ENCODE measurements at places on chromosomes 6 and 20.

DNA sequence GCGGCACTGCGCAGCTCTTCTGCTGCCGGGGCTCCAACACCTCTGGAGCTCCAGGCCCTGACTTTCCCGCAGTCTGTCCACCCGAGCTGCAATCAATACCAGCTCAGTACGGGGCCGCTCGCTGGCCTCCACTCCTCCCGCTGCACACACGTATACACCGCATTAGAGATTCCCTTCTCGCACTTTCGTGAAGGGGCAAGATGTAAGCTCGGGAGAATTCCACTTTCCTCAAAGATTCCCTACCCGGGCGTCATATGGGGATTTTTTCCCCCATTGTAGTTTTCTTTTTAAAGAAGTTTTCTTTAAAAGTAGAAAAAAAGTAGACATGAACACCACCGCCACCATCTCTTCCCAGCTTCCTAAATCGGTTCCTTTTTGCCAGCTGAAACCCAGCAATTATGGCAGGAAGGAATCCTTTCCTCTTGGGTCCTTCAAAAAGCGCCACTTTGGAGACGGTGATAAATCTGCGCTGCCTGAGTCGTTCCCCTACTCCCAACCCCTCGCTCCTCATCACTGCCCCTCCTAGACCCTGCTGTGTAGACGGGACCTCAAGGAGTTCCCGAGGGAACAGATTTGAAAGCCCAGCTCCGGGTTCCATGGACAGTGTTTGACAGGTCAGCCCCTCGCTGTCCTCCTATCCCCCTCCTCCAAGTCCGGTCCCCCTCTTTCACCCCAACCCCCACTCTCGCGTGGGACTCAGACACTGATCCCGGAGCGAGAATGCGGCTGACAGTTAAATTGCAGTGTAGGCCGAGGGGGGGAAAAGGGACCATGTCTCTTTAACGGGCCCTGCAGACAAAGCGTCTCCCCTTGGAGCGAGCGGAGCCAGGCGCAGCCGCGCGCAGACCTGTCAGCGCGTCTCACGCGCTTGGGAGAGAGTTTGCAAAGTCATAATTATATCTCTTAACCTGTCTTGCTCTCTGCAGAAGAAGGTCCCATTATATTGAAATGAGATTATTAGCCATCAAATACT is 39.5 kb downstream of the NCR2 start:
- no peak for DNase-seq

DNA sequence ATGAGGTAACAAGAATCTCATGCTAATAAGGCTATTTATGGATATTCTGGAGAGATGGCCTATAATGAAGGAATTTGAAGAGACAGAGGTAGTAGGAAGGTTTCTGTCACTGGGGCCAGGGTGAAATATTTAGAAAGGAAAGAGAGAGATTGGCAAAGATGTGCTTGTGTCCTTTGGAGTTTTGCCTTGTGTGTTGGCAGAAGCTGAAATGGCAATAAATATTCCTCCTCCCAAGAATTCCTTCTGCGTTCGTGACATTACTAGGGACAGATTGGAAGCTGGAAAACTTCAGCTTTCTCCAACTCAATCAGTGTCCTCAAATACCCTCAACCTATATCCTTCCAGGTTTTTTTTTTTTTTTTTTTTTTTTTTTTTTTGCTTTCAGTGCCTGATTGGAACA is 6.3 kb downstream of the SAMD5 start:
- DNase-seq, result no peak

DNA sequence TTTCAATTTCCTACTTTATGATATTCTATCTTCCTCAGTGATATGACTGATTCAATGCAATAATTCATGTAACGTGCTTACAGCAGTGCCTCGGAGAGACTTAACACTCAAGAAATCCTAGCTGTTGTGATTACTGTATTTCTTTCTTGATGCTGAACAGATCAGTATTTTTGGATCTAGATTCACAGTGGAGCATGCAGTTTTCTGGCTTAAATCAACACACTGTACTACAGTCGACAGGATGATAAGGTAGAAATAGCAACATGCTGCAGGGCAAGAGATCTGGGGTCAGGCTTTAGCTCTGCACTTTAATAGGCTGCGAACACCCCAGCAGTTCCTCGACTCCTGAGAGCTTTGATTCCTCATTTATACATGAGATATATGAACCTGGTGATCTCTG is 161.0 kb downstream of the AIG1 start:
- no peak for DNase-seq

DNA sequence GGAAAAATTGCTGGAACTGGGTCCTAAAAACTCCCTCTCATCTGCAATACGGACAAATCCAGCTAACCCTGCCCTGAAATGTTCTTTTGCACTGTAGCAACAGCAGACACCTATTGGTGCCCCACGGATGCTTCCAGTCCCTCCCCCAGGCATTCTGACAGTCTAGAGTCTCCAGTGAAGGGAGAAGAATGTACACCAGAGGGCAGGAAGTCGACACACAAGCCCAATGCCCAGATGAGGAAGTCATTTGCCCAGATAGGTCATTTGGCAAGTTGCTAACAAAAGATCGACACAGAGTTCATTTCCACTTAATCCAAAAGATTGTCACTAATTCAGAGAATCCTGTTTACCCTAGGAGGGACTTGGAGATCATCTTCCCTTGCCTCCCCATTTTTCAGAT is 293.0 kb upstream of the PRDM1 start:
- DNase-seq, result no peak

- DNase-seq, result no peak
Observed at GRCh38 chr20:23132293-23132929, 46.3 kb upstream of the CD93 start.

DNA sequence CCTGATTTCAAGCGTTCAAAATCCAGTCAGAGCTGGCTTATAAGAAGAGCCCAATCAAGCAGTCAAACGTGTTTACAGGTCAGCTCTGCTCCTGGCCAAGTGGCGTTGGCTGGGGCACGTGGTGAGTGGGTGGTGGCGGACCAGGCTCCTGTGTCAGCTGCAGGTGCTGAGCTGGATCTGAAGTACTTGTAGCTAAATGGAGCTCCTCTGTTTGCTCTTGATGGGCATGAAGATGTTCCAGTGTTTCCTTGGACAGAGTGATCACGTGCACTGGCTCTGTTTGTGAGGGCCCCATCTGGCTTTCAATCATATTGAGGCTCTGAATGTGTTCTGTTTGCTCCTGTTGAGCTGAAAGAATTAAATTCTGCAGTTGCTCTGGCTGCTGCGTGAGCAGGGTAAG is 10.2 kb upstream of the MICAL1 start:
- DNase-seq, result no peak

- no peak for DNase-seq
Observed at GRCh38 chr6:82484001-82484400, 120.4 kb downstream of the TPBG start.

- DNase-seq, result peak; percentile 33
Observed at GRCh38 chr20:4136078-4136966, 121.0 kb upstream of the RNF24 start.

- no peak for DNase-seq
Observed at GRCh38 chr6:3252861-3253596, 5.7 kb upstream of the PSMG4 start.

DNA sequence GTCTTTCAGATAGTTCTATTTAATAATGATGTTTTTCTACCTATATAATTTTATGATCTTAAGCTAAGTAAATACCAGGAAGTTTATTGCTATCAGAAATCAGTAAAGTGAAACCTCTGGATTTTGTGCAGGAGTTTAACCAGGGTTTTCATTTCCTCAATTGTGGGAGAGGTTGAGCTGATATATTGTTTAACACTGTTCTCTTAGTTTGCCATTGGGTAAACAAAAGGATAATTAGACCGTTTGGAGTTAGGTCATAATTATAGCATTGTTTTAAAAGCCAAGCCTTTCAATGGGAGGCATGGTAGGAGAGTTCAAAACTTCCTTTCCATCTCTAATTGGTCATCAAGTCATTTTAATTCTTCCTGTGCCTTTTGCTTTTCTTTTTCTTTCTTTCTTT is 58.7 kb downstream of the STXBP5 start:
- no peak for DNase-seq

DNA sequence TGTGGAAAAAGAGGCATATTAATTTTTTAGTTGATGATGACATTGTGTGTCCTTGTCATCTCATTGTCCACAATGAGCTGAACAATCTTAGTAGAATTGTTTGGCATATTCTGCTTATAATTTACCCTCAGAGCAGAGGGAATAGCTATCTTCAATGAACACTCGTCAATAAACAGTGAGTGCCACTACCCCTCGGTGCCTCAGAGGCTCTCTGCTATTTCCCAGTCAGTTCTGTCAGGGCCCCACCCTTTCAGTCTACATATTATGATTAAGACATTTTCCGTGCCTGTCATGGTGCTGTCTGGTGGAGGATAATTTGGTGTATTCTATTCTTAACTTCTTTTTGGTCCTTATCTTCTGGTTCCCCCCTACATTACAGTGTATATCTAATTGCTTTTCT is 31.2 kb downstream of the NUS1 start:
- DNase-seq, result no peak

DNA sequence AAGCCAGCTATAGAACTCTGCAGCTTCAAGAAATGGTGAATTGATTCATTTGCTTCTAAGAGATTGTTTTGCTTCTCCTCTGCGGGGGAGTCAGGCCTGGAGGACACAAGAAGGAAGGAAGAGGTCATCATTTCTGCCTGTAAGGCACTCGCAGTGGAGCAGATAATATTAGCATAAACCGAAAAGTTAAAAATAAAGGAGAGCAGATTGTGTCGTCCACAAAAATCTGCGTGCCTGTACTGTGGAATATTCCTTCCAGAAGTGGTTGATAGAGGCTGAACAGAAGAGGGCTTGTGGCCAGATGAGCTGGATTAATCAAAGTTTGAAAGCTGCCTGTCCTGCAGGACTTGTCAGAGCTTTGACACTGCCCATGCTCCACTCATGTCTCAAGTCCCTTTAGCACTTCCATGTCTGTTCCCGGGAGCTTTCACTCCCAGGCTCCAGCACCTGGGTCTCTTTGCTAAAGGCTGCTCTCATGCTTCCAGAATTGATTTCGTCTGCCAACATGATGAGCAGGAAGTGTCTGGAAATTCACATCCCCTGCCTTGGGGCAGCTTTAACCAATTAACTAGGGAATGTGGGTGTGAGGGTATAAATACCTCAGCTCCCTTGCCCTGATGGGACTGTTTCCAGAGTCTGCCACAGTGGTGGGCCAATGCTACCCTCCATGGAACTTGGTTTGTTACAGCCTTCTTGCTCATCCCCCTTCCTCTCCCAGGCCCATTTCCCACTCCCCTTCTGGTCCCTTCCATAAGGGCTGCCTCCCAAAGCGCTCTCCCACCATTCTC is 65.1 kb upstream of the STX16 start:
- peak; percentile 43 for DNase-seq

DNA sequence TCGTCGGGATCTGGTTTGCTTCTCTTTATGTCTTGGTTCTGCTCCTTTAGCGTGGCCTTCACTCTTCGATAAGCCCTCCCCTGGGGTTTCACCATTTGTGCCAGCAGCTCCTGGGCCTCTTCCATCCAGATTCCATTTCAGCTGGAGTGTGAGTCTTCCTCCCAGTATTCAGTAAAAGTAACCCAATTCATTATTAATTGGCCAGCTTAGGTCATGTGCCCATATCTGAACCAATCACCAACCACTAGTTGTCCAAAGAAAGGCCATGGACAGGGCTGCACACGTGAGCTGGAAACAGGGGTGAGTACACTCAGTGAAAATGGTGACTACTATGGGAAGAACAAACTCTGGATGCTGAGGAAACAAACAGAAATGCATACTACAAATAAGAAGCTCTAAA is 2.8 kb upstream of the DOK5 start:
- no peak for DNase-seq

DNA sequence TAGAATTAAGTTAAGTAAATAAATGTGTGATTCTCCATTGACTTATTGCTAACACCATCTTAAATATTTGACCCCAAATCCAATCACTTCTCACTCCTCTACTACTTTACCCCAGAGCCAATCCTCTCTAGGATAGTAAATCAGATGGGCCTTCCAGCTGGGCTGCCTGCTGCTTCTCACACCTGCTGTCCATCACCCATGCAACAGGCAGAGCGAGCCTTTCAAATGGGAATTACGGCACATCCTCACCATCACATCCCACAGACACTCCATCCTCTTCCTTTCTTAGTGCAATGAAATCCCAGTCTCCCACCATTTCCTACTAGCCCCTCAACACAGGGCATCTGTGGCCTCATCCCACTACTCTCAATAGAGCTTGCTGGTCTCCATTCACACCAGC is 34.0 kb downstream of the HLA-F start:
- DNase-seq, result no peak

DNA sequence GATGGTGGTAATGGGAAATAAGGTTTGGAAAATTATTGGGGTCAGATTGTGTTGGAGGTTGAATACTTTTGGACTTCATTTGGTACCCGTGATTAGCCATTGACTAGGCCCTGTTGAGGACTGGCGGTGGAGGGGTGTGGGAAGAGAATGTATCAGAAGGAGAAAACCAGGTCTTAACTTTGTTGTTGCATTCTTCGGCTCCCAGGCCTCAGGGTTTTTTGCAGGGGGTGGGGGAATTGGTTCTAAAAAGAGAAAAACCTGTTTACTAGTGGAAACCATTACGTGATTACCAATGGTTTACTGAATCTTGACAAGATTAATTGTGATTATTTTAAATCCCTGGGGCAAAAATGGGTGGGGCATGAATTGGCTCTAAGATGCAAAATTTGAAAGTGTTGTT is 85.1 kb downstream of the PHF20 start:
- no peak for DNase-seq

DNA sequence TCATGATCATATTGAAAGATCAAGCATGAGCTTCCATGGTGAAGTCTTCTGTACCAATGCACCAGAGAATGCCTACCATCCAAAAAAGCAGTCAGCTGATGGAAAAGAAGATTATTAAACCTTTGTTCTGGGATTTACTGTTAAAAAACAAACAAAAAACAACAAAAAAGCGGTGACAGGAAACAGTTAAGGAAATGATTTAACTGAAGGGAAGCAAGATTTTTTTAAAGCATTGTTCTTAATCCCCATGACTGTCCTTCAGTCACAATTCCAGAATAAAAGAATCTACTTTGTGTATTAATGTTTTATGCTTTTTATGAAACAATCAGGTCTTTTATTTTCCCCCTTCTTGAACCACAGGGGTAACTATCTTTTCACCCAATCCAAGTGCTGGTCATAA is 23.9 kb downstream of the FAM162B start:
- no peak for DNase-seq
